ENCODE measurements at places on chromosomes 2 and 18.

GRCh38 chr2:66431274-66431642 lies 3.7 kb upstream of the MEIS1 start:
- no peak for DNase-seq

- no peak for DNase-seq
Observed at GRCh38 chr2:142130111-142131009, 456 bp downstream of the LRP1B start.

- no peak for DNase-seq
Observed at GRCh38 chr2:23460228-23460627, 75.2 kb downstream of the KLHL29 start.

- DNase-seq, result no peak
Observed at GRCh38 chr2:112630268-112630667, 15.5 kb upstream of the SLC20A1 start.

- DNase-seq, result no peak
Observed at GRCh38 chr2:236583621-236584203, 14.1 kb downstream of the ACKR3 start.

DNA sequence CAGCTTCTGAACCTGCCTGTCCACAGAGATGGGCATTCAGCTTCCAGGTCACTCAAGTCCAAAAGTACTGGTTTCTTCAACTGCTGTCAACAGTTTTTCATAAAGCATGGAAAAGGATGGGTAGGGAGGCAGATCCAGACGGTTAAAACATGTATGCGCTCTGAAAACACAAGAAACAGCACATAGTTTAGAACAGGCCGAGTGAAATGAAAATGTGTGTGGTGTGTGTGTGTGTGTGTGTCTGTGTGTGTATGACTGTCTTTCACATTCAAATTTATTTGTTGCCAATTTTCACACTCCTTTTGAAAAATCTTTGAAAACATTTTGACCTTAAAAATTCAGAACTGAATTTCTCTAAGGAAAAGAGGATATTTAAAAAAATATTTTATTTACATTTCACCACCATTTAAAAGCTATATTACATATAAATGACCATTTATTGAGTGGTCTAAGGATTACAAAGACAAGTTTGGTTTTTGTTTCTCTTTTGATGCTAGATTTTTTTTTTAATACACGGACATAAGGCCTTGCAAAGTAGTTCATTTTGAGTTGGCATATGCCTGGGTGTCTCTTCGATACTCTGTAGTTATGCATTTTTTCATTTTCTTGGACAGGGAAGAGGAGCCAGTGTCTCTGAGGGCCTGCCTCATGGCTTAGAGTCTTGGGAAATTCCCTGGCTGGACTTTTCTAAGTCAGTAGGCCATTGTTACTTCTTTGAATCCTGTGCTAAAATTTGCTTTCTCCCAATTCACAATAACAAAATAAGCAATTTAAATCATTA lies 30.0 kb upstream of the STK17B start:
- no peak for DNase-seq

DNA sequence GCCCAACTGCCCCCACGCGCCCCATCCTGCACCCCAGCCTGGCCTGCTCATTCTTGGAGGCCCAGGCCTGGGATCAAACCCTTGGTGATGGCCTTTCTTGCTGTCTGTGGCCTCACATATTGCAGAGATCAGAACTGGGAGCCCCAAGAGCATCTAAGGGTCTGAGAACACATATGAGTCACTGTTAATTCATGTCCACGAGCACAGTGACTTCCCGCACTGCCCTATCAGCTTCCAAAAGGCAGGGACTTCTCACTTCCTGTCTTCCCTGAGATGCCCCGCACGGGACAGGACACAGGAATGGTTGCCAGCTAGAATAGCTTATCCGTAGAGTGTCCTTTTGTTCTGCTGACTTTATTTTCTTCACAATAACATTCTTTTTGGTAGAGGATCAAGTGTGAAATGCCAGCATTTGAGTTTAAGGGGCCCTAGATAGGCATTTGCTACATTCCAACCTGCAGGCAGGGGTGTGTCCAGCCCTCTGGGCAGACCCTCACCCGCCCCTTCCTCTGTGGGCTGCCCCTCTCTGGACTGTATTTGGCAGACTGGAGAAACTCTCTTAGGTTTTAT lies 21.1 kb upstream of the CELF4 start:
- no peak for DNase-seq

DNA sequence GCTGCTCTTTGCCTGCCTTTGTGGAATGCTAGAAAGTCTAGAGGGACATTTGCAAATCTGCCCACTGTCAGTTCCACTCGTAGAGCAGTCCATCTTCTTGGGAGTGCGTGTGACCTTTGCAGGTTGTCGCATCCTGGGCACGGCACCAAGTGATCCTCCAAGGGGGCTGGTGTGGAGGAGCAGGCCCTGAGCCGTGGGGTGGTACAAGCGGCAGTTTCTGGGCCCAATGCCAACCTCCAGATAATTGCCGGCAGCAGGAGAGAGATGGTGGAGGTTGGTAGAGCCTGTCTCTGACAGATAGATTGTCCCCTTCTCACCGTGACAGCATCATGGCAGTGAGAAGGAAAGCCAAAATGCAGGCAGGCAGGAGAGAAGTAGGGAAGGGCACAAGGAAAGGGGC lies 150.7 kb upstream of the SLC14A2 start:
- no peak for DNase-seq

- DNase-seq, result no peak
Observed at GRCh38 chr2:224816816-224817215, 100.7 kb upstream of the CCDC195 start.

- DNase-seq, result peak; percentile 57
Observed at GRCh38 chr2:2646433-2647051, 315.5 kb upstream of the MYT1L start.

DNA sequence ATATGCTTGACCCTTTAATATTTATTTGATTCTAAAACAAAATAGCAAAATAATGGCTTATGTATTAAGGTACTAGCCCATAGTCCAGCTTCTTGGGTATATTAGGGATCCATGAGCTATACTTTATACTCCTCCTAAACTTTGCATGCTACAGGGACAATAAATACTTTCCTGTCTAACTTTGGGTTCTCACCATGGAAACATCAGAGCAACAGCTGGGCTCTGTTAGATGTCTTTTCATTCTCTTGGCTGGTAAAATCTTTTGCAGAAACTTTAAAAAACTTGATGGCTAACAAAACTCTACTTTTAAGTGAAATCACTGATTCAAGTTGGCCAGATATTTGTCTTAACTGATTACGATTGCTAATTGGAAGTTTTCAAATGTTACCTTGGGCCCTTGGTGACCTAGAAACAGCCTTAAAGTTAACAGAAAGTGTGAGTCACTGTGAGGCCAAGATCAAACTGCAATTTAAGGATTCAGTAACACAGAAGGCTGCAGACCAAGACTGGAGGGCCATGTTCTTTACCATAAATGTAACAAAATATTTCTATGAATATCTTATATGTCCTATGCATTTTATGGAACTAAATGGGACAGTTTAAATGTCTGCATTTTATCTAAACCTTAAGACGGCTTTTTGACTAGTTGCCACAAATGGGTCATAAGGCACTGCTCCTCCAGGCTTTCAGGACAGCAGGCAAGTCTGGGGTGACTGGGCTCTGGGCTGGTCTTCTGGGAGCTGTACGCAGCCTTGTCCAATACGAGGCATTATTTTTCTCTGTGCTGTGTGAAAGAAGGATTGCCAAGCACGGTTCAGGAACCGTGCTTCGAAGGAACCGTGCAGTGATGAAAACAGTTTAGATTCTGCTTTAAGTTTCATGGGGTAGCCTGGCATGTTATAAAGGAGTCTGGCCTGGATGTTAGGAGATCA lies 188.5 kb downstream of the TPGS2 start:
- no peak for DNase-seq

DNA sequence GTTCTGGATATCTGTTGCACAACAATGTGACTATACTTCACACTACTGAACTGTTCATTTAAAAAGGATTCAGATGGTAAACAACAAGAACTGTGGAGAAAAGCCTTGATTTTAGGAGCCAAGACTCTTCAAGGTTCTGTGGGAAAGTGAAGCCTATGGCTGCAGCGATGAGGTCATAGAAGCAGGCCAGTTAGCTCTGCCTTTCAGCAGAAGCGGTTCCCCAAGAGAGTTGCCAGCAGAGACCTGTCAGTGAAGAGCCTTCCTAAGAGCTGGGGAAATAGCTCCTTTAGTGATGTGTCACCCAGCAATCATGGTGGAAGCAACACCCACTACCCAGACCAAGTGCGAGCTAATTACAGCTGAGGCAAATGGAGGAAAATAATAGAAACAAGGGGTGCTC lies 346.5 kb upstream of the ETAA1 start:
- no peak for DNase-seq

GRCh38 chr18:3036108-3036507 lies 23.2 kb upstream of the LPIN2 start:
- no peak for DNase-seq

GRCh38 chr18:31548853-31549252 lies 42.8 kb upstream of the TTR start:
- no peak for DNase-seq

DNA sequence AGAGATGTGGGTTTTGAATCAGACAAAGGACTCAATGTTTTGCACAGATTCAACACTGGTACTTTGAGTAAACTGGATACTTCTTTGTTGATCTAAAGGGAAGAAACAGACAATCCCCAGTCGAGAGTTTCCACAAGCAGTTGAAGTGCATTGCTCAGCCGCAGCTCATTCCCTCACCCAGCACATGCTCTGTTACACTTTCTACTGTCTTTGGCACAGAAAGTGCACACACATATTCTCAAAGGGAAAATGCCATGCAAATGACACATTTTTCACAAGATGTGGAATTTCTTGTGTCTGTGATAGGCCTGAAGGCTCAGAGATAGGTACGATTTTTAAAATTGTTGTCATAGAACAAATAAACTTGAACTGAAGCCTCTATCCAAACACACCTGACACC lies 258.9 kb upstream of the TRIB2 start:
- no peak for DNase-seq

- no peak for DNase-seq
Observed at GRCh38 chr2:133718688-133719201, 150.5 kb upstream of the NCKAP5 start.

DNA sequence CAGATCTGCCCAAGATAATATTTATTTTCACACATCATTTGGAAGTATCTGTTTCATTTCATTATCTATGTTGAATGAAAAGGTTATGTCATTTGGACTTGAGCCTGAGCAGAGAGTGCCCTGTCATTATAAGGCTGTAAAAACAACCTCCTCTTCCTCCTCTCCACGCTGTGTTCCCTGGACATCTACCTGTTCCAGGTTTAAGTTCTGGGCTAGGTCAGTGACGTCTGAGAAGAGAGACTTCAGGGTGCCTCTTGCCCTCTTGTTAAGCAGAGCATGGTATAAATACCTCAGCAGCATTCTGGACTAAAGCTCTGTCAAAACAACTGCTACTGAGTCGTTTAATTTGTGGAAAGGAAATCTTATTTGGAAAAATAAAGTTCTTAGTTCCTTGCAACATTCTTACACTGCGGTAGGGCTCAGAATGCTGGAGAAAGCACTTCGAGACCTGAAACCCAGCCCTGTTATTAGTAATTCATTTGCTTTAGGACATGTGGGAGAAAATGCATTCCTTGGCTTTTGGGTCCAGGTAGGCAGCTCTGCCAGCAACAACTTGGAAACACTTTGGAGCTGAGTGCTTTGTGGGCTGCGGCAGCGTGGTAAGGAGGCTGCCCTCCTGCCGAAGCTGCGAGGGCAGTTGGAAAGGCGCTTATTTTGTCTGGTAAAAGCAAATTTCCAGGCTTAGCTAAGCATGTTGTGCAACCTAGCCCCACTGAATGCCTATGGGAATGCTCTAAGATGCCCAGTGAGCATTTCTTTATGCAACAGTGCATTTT lies 91.8 kb upstream of the NEDD4L start:
- DNase-seq, result no peak

DNA sequence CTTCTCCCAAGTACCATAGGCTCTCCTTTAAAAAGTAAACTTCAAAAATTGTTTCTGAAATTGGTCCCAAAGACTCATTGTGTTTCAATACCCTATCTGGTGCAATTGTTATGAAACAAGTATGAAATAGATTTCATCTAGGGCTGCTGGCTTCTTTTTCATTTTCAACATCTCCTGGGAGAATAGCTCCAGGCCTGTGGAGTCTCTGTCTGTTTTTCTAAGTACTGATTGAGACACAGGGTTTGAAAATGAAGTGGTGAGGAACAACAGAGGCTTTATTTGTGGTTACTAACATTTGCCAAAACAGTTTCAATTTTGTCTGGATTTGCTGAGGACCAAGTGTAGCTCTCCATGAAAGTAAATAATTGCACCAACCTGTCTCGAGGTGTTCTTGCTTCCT lies 315.9 kb upstream of the LRATD1 start:
- no peak for DNase-seq
